NCI-H187 treated with DMSO at 0.1 percent for 48 hours (cell line): ENCODE measurements at places on chromosomes 1 and 21.

GRCh38 chr1:1039145-1039910, 19.4 kb downstream of the AGRN start:
- no peak for DNase-seq

DNA sequence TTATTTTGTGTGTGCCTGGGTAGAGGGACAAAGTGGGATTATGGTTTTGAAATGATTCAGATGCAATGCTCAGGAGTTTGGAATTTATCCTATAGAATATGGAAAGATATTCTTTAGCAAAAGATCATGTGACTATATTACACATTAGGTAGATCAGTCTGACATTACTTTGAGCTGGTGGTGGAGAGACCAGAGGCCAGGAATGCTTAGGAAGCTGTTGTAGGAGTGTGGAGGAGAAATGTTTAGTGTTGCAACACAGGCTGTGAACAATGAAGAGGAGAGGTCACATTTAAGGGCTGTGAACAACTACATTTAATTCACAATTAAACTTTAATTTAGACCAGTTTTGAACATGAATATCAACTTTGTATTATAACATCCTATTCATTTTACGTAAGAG, 45.3 kb upstream of the PODN start:
- DNase-seq, result no peak

DNA sequence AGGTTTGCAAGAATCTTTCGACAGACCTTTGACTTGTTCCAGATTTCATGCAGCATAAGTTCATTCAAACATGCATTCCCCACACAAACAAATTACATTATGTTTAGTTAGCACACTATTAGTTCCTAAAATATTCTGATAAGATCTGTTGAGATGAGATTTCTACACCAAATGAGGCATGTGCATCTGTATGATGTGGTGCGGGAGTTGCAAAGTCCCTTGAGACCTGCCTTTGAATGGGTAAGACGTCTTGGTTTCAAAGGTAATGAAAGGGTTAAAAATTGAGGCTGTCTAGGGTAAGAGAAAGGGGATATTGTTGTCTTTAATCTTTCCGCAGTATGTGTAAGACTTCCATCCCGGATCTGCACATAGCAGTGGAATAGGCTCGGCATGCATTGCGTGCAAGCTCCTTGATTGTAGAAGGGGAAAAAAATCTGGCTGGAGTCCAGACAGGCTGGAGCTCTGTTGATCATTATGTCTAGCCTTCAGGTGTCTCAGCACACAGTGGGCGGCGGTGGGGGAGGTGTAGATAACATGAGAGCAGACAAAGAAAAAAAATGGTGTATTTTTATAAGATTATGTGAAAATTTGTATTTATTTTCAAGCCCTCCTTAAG, 296.6 kb downstream of the PTPRC start:
- DNase-seq, result peak; percentile 17

GRCh38 chr1:7524341-7525337, 246.5 kb upstream of the VAMP3 start:
- no peak for DNase-seq

DNA sequence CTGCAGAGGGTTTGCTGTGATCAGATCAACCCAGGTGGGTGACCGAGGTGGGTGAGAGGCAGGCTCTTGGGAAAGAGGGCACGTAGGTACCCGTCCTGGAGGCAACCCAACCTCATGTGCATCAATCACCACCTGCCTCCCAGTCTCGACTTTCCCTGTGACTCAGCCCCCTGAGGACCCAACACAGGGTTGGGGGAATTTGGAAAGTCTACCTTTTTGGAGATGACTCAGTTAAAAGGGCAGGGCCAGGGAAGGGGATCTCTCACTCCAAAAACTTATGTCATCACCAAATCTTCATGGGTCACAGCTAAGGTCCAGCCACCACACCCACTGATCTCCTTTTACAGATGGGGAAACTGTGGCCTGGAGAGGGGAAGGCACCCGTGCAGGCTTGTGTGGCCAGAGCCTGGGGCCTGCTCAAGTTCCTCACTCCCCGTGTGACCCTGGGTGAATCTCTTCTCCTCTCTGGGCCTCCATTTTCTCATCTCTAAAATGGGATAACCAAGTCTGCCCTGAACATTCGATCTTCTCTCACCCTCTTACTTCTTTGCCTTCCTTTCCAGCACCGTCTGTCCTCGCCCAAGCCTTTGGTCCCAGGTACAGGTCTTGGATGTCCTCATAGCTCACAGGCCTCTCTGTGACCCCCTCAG, 34.6 kb upstream of the WNT4 start:
- no peak for DNase-seq

- no peak for DNase-seq
Observed at GRCh38 chr1:116112388-116113140, 1.4 kb downstream of the MAB21L3 start.

- no peak for DNase-seq
Observed at GRCh38 chr1:39990428-39990827, 35.5 kb downstream of the MFSD2A start.

GRCh38 chr1:100759188-100759587, 39.6 kb downstream of the VCAM1 start:
- no peak for DNase-seq

DNA sequence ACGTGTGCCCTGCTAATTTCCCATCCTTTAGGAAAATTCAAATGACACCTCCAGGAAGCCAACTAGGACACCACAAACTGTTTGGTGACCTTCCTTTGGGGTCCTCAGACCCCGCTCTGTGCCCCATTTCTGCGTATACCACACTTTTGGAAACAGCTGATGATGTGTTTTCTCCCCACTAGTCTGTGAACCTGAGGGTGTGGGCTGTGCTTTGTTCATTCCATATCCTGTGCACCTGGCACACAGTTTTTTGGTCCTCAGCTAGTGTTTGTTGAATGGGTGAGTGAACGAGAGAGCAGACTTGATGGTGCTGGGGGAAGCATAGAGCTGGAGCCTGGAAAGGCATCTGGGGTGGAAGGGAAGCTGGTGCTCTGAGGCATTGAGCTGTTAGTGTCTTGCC, 48.6 kb downstream of the RPS6KA1 start:
- DNase-seq, result no peak

DNA sequence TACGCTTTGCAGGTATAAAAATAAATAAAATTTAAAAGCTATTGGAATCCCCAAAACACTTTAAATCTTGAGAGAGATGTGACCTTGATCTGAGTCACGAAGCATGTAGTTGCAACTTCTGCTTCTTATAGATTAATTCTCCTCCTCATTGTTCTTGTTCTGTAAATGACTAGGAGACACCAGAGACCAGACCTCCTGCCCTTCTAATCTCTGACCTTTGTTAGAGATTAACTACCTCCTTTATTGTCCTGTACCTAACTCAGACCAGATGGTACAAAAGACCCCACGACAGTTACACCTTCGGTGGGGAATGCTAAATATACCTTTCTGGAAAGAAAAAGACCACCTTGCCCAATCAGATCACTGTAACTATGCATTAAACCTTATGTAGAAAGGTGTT, 76.9 kb upstream of the NEK2 start:
- DNase-seq, result no peak

DNA sequence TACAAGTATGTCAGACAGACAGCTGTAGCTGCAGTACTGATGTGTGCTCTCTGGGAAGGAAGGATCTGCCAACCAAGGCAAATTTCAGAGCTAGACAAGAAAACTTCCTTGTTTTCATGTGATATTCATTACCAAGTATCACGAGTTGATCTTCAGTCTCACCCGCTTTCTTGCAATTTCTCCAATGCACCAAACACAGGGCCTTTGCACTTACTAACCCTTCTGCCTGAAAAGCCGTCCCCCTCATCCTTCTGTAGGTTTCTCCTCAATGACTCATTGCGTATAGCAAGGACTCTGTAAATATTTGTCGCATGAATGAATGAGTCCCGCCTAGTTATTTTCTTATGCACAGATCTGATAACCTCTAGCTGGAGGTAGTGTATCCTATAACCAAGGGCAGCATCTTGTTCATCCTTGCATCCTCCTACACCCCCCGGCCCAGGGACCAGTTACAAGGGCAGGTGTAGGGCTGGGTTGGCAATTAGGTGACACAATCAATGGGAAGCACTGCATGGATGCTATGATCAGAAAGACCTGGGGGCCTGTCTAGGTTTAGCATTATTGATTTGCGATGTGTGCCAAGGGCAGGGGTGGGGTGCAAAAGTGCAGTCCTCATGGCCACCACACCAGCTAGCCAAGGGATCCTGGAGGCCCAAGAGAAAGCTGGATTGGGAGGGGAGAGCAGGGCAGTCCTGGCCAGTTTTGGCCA, 51.4 kb upstream of the GPR157 start:
- DNase-seq, result no peak

DNA sequence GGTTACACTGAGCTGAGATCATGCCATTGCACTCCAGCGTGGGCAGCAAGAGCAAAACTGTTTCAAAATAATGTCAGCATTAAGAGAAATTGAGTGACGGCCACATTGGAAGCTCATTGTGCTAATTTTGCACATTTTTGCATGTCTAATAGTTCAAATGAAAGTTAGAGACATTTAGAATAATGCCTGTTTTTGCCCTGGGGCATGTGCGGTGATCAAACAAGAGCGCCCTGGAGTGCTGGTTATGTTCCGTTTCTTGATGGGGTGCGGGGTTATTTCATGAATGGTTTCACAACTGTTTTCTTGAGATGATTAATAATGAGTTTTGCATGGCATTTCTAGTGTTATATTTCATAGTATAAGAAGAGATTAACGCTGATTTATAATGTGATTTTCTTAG, 13.1 kb downstream of the OR2T11 start:
- no peak for DNase-seq
